ENCODE measurements at places on chromosomes 1 and 21.
A peak's percentile ranks its signal among the peaks of the same experiment; 100 is the strongest.

DNA sequence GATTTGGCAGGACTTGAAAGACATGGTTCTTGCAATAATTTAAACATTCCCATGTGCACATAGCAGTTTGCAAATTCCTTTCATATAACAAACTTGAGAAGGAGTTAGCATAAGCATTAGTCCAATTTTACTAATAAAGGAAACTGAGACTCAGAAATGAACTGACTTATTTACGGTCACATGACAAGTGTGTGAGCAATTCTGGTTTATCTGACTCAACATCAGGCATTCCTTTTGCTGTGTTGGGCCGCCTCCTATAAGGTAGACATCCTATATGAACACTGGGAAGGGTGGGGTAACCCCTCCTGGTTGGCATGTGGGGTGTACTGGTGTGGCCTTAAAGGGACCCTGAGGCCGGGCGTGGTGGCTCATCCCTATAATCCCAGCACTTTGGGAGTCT is 8.5 kb upstream of the CPT2 start:
- DNase-seq, result no peak

DNA sequence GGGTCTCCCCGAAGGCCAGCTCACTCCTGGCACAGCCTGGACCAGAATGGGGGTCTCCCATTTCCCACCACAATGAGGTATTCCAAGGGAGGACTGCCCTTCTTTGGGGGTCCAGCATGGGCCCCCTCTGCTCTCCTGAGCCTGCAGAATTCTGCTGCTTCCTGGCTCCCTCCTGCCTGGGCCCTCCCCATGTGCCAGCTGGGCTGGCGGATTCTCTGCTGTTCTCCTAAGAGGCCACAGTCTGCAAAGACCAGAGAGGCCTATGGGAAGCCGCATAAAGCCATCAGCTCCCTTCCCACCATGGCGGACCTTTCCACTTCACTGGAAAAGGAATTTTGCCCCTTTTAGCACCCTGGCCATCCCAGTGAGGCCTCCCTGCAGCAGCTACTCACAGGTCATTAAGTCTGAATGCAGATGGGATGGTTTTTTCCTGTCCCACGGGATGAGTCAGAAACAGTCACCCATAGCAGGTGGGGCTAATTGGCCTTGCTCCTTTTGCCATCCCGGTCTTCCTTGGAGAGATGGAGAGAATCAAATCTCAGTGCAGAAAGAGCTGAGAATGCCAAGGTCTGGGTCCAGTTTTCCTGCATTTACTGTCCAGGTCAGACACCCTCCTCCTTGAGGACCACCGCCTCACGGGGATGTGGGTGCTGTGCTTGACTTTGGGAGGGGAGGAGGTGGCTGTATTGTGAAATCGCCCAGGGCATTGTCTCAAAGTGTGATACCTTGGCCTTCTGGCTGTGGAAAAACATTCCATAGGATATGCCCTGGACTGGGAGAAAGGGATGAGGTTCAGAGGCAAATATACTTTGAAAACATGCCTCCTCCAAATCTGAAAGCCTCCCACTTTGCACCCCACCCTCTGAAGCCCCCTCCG is 23.2 kb downstream of the MYBPH start:
- DNase-seq, result no peak

DNA sequence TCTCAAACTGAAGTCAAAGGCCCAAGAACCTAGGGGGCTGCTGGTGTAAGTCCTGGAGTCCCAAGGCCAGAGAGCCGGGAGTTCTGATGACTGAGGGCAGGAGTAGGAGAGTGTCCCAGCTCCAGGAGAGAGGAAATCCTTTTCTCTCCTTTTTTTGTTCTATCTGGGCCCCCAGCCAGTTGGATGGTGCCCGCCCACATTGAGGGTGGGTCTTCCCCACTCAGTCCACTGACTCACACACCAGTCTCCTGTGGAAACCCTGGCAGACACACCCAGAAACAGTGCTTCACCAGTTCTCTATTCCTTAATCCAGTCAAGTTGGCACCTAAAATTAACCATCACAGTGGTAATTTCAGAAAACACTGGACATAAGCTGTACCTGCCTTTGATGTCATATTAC is 12.7 kb upstream of the WDR26 start:
- DNase-seq, result no peak

DNA sequence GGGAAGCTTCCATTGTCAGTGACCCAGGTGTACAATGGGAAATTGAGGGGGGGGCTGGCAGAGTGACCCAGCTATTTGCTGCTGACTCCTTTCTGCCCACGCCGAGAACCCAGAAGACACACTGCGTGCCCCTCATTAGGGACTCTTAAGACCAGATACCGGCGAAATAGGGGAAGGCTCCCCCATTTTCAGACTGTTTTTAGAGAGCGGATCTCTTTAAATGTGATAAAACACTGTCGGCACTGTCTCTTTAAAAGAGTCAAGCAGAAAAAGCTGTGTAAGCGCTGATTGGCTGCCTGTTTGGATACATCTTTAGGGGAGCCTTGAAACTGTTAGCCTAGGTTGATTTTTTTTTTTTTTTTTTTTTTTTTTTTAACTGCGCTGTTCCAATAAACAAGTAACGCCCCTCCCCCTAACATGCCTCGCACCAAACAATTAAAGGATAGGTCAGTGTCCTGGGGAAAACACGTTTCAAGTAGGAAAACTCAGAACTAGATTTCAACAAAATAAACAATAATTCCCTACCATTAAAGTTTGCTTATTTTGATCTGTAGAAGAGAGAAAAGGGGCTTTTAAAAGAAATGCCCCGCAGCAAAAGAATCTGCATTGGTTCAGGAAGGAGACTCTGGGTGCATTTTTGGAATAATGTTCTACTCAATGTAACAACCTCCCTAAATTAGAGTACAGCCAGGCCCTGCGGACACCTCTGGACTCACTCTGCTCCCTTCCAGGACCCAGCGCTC is 1.4 kb upstream of the SSBP3 start:
- peak; percentile 82 for DNase-seq

DNA sequence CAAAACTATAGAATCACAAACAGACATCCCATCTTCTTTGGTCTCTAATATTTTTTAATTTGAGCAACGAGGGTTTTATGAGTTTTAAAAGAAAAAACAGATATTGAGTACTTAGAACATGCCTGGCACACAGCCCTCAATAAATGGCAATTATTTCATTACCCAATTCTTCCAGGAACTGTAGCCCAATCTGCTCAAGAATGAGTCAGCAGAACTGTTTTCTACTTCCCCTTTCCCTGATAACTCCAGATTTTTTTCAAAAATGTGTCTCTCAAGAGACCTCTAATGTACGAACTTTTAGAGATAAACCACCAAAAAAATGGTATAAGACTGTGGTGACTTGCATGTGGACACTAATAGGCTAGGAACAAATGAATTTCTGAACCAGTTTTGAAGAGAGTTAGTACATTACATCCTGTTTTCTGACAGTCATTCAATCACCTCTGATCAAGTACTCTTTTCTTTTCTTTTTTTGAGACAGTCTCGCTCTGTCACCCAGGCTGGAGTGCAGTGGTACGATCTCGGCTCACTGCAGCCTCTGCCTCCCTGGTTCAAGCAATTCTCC is 11.5 kb downstream of the ABL2 start:
- no peak for DNase-seq

- no peak for DNase-seq
Observed at GRCh38 chr1:145892486-145893087, 6.9 kb upstream of the ANKRD35 start.

GRCh38 chr1:48396208-48396607 is 75.8 kb downstream of the SPATA6 start:
- no peak for DNase-seq

- DNase-seq, result peak; percentile 88
Observed at GRCh38 chr1:24502065-24502708, 449 bp upstream of the RCAN3 start.

DNA sequence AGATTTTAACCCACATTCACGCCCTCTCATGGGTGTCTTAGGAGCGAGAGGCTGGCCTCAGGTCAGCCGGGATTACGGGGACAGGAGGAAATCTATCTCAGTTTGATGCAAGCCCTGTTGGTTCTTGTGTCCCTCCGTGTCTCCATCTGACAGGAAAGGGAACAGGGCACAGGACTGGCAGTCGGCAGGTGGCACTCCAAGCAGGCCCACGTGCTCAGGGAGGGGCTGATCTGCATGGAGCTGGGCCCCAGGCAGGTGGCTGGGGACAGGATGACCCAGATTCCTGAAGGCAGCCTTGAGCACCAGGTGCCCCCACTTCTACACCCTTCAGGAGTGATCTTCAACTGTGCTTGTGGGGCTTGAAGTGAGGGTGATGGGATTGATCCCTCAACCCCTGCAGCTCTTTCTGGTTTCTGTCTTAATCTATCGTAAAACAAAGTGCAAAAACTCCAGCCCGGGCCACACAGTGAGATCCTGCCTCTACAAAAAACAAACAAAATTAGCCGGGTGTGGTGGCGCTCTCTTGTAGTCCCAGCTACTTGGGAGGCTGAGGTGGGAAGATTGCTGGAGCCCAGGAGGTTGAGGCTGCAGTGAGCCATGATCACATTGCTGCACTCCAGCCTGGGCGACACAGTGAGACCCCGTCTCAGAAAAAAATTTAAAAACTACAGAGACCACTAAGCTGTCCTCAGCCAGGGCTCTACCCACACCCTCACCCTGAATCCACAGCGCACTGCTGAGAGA is 8.3 kb downstream of the PLEKHG5 start:
- no peak for DNase-seq

GRCh38 chr21:27371975-27372331 is 405.1 kb upstream of the ADAMTS5 start:
- DNase-seq, result no peak

- peak; percentile 78 for DNase-seq
Observed at GRCh38 chr1:2148691-2149090, 45.9 kb downstream of the FAAP20 start.

GRCh38 chr1:42014823-42015222 is 96.1 kb upstream of the HIVEP3 start:
- DNase-seq, result no peak

DNA sequence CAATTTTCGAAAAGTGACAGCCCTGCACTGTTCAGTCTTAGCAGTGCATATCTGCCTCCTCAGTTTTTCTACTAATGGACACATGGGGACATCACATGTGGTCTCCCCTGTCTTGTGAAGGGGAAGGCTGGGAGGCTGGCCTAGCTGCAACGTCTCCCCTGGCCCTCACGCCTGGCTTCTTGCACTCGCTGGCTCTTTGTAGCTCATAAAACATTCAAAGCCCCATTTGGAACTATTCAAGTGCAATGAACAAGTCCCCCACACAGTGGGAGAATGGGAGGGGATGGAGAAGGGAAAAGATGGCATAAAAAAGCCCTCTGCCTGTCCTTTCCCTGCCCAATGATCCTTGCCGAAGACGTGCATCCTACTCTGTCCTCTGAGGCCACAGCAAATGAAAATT is 73.6 kb downstream of the PGBD5 start:
- no peak for DNase-seq

DNA sequence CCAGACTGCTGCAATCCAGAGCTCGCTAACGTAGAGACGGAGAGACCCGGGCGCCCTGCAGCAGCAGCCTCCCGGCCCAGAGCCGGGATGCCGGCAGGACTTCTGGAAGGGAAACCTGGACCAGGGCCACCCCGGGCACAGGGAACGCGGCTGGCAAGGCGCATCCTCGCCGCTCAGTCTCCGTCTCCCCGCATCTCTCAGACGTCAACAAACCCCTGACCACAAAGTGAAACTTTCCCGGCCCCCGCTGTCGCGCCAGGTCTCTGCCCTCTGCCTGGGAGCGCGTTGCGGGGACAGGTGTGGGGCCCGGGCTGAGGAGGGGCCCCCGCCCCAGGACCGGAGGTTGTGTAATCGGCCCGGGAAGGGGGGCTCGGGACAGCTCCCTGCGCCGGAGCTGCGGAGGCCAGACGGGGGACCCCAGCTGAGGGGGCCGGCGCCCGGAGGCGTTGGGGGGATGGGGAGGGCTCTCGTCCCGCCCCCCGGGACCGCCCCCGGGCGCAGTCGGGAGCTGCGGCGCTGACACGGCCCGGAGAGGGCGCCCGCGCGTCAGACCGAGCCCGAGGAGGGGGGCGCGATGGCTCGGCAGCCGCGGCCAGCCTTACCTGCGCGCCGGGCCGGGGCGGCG is 116.6 kb upstream of the HIVEP3 start:
- peak; percentile 59 for DNase-seq

GRCh38 chr1:23466423-23466989 is 17.5 kb downstream of the ASAP3 start:
- no peak for DNase-seq

GRCh38 chr1:245475961-245476516 is 321.3 kb downstream of the KIF26B start:
- DNase-seq, result no peak

Data from CD4-positive, alpha-beta T cell treated with Interleukin-4 for 1 hour (primary cell).